ENCODE measurements at places on chromosomes 7 and 10.

DNA sequence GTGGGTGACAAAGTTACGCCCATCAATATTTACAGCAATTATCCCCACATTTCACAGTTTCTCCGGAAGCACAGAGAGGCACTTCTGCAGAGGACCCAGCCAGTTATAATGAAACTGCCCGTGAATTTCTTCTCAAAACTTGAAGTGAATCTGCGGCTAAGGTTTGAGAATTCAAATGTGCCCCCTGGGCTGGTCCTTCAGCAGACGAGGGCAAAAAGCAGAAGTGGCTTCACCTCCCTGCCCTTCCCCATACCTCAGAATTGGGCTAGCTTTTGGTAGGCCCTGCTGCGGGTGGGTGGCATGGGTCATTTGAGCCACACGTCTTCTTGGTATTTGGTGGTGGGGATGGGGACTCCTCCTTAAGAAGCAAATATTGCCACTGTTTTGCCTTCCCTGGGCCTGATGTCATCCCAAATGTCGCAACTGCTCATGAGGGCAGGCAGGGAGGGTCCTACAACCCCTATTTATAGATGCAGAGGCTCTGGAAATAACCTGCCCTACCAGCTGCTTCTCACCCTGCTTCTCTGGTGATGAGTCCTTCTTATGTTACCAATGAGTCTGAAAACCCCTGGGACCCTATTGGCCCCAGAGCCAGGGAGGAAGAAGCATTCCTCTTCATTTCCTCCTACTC, 16.6 kb upstream of the WDFY4 start:
- DNase-seq = no peak

DNA sequence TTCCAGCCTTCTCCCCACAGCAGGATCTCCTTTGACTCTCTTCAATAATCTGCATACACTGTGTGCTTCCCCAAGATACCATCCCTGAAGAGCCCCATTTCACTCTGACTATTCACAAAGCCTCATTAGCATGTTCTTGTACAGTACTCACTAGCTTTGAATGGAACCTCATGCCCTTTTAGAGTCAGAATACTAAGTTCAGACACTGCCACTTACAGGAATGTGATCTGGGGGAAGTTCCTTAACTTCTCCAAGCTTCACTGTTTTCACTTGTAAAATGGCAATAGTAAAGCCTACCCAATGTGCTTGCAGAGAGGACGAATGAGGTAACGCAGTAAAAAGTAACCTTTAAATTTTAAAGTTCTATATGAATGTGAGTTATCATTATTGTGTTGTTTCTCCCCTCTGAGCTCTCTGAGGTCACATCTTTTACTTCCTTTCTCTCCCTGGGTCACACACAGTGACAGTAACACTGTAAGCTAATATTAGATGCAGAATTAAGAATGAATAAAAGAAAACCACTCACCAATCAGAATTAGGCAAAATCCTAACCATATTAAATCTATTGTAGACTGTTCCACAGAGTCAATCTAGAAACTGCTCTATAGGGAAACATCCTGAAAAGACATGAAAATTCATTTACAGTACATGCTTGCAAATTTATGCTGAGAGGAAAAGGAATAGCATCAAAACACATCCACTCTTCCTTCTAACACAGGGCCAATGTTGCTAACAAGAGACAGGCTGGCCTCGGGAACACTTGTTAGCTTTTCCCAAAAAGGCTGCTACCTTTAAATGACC, 64.2 kb upstream of the IL6 start:
- DNase-seq = no peak

DNA sequence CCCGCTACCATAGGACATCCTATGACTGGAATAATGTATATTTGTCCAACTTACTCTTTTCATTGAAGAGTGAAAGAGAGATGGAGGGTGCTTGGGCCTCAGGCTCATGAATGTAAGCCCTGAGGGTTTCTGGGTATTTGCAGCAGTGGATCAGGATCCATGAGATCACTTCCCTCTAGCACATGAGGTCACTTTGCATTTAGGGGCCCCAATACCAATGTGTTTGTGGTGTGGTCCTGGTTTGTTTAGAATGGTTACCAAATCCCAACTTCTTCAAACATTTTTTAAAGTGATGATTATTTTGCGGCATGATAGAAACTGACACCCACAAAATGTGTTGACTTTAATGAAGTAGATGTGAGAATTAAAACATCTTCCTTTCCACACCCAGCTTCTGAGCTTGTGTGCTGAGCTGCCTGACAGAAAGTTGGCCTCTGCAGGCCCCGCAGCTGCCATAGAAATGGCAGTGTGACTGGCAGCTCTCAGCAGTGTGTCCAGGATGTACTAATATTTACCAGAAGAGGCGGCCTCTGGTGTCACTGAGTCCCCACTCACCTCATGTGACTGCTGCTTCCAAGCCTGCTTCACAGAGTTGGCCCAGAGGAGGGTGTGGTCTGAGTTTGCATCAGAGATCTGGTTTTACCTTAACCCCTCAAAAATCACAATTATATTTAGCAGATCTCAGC, 447.6 kb upstream of the NPVF start:
- DNase-seq = no peak

DNA sequence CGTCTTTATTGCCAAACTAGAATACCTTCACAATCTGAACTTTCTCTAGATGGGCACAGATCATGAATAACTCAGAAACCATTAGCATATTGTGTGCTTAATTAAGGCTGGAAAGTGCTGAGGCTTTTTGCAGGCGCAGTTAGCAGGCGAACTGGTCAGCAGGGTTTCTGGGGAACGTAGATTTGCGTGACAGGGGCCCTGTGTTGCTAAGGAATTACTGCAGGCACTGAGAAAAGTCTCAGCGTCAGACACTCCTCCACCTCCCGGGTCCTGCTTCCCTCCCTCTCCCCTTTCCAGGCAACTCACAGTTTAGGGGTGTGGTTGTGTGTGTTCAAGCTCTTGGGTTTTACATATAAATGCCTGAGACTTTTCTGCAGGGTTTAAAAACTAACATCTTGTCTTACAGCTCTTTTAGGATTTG, 2.2 kb downstream of the MAP3K8 start:
- no peak for DNase-seq

DNA sequence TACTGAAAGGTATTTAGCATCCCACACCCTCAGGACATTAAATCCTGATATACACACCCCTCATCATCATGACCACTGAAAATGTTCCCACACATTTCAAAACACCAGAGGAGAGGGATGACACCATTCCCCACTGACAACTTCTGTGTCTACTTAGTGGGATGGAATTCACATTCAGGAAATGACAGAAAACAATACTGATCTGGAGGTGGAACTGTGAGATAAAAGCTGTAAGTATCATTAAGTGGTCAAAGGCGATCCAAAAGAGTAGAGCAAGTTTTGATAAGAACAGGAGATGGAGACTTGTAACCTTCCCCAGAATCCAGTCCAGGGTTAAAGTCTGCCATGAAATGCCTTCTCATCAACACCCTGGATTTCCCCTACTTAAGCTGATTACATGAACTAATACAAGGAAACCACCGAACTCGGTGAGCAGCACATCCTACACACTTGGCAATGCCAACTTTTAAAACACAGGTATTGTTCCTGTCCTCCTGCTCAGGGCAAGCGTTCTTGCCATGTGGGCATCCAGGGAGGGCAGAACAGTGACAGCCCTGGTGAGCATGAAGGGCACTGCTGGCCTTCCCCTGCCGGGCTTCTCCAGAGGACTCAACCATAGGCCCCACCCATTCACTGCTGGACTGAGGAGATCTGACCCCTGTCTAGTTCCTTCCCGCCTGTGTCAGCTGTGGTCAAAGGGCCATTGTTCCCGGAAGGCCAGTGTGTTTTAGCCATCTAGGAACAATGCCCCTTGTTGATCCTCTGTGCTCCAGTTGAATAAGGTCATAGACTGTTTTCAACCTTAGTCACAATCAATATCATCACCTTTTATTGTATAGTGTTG, 85.0 kb downstream of the SGMS1 start:
- DNase-seq = no peak

DNA sequence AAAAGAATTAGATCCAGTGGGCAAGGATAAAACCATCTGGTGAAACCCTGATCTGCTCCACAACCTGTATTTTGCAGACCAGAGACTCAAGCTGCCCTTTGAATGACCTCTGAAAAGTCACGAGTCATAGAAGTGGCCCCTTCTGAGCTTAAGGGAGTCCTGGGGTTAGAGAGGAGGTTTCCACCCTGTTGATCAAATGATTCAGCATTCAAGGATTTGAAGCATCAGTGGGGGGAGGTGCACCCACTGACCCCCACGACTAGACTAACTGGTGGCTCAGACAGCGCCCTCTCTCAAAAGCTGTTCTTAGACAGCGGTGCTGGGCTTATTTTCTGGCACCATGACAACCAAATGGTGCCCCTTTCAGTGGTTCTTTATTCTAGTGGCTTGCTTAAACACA, 44.3 kb downstream of the PLCE1 start:
- DNase-seq = no peak

GRCh38 chr10:87816163-87816897, 1.7 kb downstream of the ATAD1 start:
- no peak for DNase-seq

- no peak for DNase-seq
These were observed 259.9 kb downstream of the ZEB1 start for GRCh38 chr10:31578951-31579350.

GRCh38 chr7:117273325-117273724, 49.5 kb downstream of the WNT2 start:
- DNase-seq = no peak

DNA sequence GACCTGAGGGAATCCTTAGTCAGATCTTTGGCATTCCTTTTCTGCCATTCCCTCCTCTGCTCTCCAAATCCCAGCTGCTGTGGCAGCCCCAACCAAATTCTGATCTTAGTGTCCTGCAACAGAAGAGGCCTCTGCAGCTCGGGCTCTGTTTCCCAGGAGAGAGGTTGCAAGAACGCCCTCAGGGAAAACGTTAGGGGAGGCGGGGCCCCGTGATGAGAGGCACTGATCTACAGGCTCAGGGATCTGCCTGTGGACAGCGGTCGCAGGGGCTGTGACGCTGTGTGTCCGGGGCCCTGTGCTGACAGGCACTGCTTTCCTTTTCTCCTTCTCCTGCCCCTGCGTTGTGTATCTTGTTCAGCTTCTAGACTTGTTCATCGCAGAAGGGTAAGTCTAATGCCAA, 57.3 kb upstream of the DPYSL4 start:
- no peak for DNase-seq

DNA sequence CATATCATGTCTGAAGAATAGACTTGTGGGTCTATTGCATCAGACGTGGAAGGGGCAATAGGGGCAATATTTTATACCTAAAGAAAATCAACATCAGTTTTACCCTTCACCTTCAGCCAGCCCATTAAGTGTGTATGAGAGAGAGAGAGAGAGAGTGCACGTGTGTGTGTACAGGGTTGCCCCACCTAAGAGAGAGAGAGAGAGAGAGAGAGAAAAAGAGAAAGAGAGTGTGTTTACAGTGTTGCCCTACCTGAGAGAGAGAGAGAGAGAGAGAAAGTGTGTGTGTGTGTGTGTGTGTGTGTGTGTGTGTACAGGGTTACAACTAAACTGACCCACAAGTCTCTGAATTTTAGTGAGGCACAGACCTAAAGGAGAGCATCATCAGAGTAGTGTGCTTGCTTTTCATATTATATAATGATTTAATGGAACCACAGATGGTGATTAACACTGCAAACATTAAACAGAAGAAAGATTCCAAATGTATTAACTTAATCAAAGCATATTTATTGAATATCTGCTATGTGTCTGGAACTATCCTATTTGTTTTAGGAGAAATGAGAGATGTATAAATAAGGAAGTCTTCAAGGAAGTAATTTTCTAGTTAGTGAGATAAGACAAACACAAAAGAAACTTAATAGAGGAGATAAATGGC, 66.8 kb downstream of the CD36 start:
- no peak for DNase-seq

GRCh38 chr10:98374217-98374985, 40.6 kb downstream of the PYROXD2 start:
- no peak for DNase-seq

DNA sequence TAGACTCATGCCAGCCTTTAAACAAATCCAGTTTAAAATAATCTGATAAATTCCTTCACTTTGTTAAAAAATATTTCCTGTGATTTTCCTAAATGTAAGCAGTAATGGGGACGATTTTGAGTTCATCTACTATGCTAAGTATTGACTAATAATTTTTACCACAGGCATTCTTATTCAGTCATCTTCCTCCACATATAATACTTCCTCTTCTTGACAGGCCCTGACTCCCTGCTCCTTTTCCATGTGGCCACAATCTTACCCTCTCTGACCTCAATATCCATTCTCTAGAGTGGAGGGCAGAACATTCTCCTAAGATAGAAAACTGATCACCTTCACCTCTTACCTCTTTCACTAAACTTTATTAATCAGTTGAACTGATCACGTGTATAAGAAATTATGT, 7.8 kb downstream of the DNAJC2 start:
- no peak for DNase-seq

GRCh38 chr7:43779045-43779812, 20.7 kb downstream of the BLVRA start:
- no peak for DNase-seq

GRCh38 chr10:1379601-1380000, 323.4 kb downstream of the WDR37 start:
- no peak for DNase-seq

- DNase-seq = no peak
These were observed 94.4 kb upstream of the VIPR2 start for GRCh38 chr7:159239028-159239427.

GRCh38 chr10:57142925-57143576, 782.0 kb upstream of the ZWINT start:
- no peak for DNase-seq

DNA sequence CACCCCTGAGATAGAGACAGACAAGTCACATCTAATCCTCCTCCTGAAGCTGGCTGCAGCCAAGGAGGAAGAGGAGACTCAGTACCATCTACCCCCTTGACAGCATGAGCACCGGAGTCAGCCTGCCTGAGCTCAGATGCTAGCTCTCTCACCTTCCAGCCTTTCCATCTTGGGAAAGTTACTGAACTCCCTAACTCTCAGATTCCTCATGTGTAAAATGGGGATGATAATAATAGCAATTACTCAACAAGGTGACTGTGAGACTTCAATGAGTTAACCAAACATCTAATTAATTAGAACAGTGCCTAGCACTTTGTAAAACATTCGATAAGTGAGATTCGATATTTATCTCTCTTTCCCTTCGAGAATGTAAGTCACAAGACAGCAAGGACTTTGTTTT, 6.4 kb downstream of the KDM7A start:
- DNase-seq = no peak

DNA sequence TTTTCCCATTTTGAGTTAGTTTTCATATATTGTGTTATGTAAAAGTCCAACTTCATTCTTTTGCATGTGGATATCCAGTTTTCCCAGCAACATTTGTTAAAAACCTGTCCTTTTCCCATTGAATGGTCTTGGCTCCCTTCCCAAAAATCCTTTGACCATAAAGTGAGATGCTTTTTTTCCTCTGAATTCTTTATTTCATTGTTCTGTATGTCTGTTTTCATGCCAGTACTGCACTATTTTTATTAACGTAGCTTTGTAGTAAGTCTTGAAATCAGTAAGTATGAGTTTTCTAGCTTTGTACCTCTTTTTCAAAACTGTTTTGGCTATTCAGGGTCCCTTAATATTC, 20.0 kb downstream of the C1GALT1 start:
- DNase-seq = no peak

DNA sequence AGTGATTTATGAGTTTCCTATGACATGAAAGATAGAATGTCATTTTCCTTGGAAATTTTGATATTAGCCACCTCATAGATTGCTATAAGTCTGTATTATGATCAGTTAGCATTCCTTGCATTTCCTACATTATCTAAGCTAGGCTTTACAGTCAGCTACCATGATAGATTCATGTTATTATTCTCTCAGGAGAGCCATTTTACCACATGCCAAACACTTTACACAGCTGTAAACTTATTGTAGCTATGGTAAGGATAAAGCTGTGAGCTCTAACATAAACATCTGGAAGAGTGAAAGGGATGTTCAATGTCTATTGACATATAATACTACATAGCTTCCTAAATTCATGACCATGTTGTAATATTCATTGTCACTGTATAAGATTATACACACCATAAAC, 608.0 kb downstream of the PHTF2 start:
- no peak for DNase-seq
